Activated CD8-positive, alpha-beta memory T cell treated with anti-CD3 and anti-CD28 coated beads for 48 hours (primary cell): ENCODE measurements at places on chromosomes 7 and 10.

- no peak for DNase-seq
These were observed 8.0 kb downstream of the SPOCK2 start for GRCh38 chr10:72080042-72080975.

- DNase-seq = no peak
These were observed 52.6 kb upstream of the SMNDC1 start for GRCh38 chr10:110357252-110357780.

- DNase-seq = no peak
These were observed 97.7 kb upstream of the ZPBP start for GRCh38 chr7:50190776-50191175.

DNA sequence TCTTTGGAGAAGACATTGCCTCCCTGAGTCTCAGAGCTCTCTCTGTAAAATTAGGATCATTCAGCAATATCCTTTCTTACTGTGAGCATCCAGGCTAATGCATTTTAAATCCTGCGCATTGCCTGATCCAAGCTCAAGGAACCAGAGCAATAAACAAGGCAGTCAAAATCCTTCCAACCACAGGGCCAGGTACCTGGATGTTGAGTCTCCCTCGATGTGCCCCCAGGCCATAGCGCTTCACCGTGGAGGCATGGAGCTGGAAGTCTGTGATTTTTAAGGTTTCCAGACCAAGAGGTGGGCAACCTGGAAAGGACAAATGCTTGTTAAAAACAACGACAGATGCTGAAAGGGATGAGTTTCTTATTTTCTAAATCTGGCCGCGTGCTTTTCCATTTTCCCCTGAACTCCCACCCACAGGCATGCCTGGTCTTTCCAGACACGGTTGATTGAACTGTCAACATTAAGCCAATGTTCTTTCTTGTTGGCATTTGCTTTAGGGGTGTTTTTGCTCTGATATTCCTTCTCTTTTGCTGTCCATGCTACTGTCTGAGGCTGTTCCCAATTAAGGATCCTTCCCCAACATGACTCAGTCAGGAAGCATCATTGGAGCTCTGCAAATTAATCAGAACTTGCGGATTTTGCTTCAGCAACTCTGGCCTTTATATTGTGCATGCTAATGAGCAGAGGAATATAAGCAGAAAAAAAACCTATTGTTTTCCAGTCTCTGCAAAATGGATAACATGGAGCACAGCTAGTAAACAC lies 29.0 kb downstream of the CPXM2 start:
- DNase-seq = no peak

- DNase-seq = no peak
These were observed 53.0 kb downstream of the TRUB1 start for GRCh38 chr10:114990991-114991390.

GRCh38 chr10:17029581-17030271 lies 99.9 kb downstream of the CUBN start:
- DNase-seq = peak; percentile 37

- DNase-seq = no peak
These were observed 4.8 kb downstream of the AKAP9 start for GRCh38 chr7:91945476-91945875.
